ENCODE measurements at places on chromosomes 1 and 21.
A peak's percentile ranks its signal among the peaks of the same experiment; 100 is the strongest.

- no peak for DNase-seq
Measured at GRCh38 chr1:63155437-63155836, 166.9 kb upstream of the FOXD3 start.

DNA sequence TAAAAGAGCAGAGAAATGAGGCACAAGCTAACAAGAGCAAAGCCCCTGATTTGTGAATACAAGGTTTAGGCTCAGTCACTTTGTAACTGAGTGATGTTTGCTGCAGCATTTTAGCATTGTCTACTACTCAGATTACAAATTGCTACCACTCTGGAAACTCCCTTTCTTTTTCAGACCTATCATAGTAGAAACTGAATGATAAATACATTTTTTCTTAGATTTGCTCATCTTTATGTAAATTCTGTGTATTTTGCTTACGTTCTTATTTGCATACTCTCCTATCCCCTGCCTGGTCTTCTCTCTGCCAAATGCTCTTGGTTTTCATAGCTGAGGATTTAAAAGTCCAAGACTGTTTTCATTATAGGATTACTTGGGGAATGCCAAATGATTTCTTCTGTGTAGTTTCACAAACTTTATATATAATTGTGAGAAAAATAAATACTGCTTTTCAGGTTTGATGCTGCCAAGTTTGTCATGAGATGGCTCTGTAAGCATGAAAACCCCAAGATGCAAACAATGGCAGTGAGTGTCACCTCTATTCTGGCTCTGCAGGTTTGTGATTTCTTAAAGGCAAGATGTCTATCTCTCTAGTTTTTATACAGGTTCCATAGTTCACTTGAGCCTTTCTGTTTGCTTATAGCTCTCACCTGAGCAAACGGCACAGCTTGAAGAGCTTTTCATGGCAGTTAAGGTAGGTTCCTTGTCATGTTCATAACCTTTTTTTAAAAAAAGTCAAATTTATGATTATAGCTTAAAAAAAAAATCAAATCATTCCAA is 24.7 kb downstream of the ZYG11A start:
- DNase-seq, result no peak

DNA sequence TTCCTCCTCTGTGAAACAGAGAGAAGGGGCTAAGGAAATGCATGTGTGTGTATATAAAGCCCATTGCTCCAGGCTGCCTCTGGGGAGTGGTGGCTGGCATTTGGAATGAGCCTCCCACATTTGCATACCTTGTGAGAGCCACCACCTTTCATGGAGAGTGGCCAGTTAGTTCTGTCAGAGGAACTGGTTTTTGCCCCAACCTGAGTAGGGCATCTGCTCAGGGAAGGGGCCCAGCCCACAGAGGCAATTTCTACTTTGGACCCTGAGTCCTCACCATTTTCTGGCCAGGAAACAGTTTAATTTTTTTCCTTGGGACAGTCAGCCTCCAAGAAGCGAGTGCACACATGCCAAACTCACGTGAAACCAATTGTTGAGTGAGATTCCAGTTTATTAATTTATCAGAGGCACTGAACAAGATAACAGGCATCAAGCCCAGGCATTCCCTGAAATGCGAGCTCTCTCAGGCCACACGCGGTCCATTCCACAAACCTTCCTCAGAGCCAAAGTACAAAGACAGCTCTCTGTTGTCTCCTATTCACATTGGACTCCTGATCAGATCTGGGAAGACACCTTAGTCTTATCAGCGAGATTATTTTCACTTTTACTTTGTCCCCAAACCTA is 1.0 kb upstream of the SLC6A9 start:
- no peak for DNase-seq

- no peak for DNase-seq
Measured at GRCh38 chr1:87394513-87394912, 65.8 kb downstream of the LMO4 start.

- DNase-seq, result no peak
Measured at GRCh38 chr1:233518344-233518743, 95.6 kb upstream of the KCNK1 start.

GRCh38 chr21:28332796-28333195 is 659.9 kb downstream of the LTN1 start:
- no peak for DNase-seq

DNA sequence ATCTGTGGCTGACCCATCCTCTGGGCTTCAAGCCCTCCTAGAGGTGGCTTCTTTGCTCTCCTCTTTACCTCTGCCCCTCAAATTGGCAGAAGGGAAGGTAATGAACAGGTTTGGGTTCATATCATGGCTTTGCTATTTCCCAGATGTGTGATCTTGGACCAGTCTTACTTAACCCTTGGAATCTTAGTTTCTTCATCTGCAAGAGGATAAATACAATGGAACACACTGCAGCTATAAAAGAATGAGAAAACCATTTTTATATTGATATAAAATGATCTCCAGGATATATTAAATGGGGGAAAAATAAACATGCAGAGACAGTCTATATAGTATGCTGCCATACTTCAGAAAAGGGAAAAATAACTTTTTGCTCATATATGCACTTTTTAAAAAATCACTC is 5.6 kb downstream of the GLMP start:
- no peak for DNase-seq

- peak; percentile 53 for DNase-seq
Measured at GRCh38 chr1:71509051-71509595, 428.3 kb upstream of the ZRANB2 start.

DNA sequence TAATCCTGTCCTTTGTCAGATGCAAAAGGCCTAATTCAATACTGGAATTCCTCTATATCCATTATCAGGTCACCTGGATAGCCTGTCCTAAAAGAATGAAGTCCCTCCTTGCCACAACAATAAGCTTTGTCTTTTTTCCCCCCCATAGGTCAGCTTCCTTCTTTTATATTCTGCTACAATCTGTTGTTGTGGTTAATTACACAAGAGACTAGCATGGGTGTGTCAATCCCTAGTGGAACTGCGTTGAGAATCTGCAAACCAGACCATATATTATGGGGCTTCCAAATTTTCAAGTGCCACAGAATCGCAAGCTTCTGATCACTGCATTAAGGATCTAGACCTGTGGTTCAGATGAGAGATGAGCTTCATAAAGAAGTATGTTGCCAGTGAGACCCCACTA is 349.6 kb downstream of the SMYD3 start:
- no peak for DNase-seq

DNA sequence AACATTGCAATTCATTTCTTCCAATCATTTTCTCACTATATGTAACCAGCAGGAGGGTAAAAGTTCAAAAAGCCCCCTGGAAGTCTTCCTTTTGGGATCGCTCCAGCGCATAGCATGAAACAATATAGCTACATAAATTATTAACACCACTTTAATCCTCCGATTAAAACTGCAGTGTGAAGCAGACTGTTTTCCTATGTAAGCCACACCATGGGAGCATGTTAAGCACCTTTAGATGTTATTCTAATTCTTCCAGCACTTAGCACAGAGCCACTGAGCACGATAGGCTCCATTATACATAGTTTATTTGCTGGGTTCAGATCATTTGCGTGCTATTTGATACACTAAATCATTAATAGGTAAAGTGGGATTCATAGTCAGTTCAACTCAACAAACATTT is 18.4 kb upstream of the GADD45A start:
- DNase-seq, result no peak

- DNase-seq, result peak; percentile 12
Measured at GRCh38 chr1:105785021-105785420, 1271.5 kb upstream of the PRMT6 start.

DNA sequence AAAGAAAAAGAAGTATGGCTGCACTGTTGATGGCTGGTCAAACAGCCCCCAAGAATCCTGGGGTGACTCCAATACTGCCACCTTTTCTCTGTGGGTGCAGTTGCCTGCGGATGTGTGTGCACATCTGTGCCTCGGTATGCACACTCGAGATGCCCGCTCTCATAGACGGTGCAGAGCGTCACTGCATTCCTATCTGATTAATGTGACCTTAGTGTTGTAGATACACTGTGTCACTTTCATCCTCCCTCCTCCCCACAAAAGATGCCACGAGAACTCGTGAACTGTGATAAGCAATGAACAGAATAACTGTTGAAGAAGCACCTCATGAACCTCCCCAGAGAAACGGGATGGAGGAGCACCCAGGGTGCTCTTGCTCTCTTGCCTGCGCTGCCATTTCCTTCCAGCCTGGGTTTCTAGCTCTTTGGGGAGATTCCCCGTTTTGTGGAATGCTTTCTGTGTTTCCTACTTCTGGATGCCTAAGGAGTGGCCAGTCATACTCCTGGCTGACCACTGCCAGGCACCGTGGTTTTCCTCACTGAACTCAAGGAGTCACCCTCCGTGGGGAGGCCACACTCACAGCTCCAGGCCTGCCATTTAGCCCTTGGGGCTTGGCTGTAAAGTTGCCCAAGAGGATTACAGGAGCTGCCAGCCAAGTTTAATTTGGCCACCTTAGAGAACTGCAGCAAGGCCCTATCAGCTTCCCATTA is 32.0 kb downstream of the NTPCR start:
- peak; percentile 22 for DNase-seq

- no peak for DNase-seq
Measured at GRCh38 chr1:206739411-206740076, 31.0 kb upstream of the IL19 start.

DNA sequence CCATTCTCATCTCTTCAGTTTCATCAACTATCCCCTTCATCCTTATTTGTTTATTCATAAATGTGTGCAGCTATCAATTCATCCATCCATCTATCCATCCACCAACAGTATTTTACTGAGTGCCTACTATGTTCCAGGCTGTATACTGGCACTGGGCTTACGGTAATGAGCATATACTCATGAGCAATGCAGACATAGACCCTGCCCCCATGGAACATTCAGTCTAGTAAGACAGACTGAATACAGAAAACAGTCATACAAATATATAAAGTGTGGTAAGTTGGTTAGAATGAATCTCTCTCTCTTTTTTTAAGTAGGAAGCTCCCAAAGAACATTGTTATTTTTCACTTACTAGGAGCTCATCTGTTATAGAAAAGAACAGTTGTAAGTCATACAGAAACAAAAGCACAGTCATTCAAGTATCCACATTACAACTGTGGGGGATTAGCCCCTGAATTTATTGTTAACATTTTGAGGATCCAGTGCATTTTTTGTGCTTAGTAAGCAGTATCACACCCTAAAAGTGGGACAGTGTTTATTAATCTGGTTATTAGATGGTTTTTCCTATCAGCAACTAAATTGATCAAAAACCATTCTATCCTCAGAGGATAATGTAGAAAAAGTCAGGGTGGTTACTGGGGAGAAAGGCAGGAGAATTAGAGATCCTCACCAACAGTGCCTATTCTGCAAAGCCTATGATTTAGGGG is 3.6 kb downstream of the SLC16A4 start:
- DNase-seq, result no peak

DNA sequence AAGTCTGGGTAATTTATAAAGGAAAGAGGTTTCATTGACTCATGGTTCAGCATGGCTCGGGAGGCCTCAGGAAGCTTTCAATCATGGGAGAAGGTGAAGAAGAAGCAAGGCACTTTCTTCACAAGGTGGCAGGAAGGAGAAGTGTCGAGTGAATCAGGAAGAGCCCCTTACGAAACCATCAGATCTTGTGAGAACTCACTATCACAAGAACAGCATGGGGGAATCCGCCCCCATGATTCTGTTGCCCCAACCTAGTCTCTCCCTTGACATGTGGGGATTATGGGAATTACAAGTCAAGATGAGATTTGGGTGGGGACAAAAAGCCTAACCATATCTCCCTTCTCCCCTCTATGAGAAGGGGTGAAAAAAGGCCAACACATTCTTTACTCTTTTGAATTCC is 11.2 kb upstream of the IVNS1ABP start:
- DNase-seq, result no peak

- no peak for DNase-seq
Measured at GRCh38 chr1:218558271-218558810, 213.2 kb downstream of the TGFB2 start.

DNA sequence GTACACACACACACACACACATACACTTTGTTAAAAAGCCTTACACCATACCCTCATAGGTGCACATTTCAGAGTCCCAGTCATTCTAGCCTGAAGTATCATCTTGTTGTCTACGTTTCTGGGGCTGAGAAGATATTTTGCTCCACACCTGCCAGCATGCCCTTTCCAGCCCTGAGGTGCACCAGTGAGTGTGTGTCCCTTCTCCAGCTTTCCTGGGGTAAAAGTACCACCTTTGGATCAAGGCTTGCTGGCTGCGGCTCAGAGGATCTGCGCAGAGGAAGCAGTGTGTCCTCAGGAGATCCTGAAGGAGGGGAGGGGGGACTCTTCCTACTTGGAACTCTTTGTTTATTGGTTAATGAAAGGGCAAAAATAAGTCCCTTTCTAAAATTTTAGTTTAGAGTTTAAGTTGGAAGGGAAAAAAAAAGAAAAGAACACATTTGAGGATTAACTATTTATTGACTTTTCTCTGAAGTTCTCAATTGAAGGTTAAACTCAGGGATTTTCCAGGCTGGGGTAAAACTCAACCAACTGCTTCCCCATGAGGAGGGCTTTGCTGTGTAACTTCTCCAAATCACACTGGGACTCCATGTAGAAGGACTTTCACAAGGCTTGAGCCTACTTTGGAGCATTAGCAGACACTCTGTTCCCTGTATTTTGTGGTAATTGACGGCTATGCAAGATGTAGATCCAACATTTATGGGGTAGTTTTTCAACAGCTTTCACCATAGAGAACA is 200.3 kb upstream of the SGIP1 start:
- no peak for DNase-seq

DNA sequence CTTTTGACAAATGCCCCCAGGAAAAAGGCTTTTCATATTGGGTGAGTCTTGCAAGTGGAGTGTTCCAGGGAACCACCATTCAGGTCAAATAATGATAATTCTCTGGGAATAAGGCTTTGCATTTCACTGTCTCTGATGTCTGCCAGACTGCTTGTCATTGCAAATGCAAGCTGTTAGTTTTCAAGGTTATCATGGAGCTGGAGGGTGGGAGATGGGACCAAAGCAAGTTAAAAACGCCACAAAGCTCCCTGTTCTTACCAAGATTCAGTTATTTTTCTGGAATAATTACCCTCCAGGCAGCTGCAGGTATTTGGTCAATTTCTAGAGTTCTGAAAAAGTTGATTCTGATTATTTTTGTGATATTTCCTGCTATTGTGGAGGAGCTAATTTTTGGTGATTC is 210.1 kb downstream of the GPR52 start:
- DNase-seq, result no peak

GRCh38 chr1:90512441-90512840 is 204.7 kb downstream of the BARHL2 start:
- DNase-seq, result no peak

DNA sequence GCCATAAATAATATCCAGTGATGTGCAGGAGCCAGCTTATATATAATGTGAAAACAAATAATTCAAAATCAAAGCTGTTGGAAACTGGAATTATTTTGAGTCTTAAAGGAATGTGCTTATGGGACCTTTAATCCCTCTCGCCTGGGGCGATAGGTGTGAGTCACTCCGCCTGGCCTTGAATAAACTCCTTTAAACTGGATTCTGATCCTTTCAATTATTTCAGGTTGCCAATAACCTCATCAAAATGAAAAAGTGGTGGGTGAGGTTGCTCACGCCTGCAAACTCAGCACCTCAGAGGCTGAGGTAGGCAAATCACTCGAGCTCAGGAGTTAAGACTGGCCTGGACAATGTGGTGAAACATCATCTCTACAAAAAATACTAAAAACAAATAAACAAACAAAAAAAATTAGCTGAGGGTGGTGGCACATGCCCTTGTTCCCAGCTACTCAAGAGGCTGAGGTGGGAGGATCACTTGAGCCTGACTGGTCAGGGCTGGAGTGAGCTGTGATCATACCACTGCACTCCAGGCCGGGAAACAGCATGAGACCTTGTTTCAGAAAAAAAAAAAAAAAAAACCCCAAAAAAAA is 11.4 kb upstream of the SLC2A5 start:
- no peak for DNase-seq

- DNase-seq, result no peak
Measured at GRCh38 chr1:244647819-244648218, 5.1 kb upstream of the DESI2 start.

Data from fibroblast of skin of back (primary cell).